ENCODE measurements at places on chromosomes 3 and 15. TPM values are rescaled to one million over a fixed set of nuclear protein-coding genes. Genes with fewer than 3 reads are reported as not detected.
A peak's percentile ranks its signal among the peaks of the same experiment; 100 is the strongest.

- DNase-seq = no peak
Measured at GRCh38 chr3:21754839-21755238, 3.8 kb upstream of the ZNF385D start.

GRCh38 chr3:74603292-74603691, 11.2 kb downstream of the CNTN3 start:
- no peak for DNase-seq

DNA sequence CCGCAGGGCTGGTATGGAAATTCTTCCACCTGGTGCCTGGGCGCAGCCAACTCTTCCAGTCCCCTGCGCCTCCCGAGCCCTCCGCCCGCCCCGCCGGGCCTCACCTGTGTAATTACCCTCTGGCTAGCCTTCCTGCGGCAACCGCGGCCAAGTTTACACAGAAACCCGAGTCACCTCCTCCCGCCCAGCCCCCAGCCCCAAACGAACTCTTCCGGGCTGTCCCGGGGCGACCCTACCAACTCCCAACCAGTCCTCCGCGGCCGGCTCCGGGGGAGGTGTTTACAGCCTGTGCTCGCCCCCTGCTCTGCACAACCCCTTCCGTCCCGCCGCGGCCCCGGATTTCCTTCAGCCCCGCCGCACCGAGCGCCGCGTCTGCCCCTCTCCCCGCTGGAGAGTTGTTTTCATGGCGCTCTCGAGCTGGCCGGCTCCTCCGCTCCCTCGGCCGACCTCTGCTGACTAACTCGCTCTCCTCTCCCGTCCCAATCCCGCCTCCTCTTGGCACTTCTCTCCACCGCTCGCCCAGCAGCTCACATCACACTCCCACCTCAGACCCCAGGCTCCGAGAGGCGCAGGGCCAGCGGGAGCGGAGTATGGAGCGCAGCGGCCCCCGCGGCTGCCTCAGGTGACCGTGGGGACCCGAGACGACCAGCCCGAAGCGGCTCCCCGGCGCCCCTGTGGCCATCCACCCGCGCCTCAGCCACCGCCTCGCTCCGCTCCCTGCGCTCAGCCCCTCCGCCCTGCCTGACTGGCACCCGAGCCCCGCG, 538 bp downstream of the ATOSA start:
- DNase-seq = peak; percentile 60

DNA sequence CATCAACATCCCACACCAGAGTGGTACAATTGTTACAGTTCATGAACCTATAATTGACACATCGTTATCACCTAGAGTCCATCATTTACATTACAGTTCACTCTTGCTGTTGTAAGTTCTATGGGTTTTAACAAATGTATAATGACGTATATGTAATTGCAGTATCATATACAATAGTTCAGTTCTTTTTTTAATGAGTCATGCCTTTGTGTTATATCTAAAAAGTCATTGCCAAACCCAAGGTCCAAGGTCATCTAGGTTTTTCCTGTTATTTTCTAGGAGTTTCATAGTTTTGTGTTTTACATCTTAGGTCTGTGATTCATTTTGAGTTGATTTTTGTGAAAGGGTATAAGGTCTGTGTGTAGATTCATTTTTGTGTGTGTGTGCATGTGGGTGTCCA, 160.9 kb upstream of the GALNT15 start:
- no peak for DNase-seq

DNA sequence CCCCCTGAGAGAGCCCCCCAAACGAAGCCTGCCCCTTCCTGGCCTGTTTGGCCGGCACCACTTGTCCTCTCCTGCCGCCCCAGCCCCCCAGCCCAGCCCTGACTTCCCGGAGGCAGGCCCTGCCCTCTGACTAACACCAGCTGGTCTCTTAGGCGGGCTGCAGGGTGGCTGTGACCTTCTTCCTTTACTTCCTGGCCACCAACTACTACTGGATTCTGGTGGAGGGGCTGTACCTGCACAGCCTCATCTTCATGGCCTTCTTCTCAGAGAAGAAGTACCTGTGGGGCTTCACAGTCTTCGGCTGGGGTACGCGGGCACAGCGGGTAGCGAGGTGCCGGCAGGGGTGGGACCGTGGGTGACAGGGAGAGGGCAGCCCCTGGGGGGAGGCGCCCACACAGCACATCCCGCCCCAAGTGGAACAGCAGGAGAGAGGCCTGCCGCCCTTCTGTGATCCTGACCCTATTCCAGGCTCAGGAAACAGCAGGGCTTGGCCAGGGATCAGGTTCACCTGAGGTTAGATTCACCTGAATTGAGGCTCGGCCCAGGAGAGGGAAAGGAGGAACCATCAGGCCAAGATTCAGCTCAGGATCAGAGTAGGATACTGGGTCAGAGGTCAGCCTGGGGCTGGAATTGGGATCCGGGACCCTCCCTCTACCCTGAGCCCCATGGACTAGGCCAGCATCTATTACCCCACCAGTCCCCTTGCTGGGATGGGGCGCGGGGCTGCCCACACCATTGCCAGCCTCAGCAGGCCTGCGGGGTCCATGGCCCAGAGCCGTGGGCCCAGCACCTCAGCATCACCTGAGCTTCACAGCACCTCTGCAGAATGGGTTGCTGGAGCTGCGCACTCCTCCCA, 21.9 kb downstream of the PTH1R start:
- no peak for DNase-seq

- no peak for DNase-seq
Measured at GRCh38 chr3:108755686-108756085, 1.5 kb downstream of the RETNLB start.

GRCh38 chr3:117193390-117193789, 483.8 kb downstream of the TUSC7 start:
- DNase-seq = peak; percentile 1

- no peak for DNase-seq
Measured at GRCh38 chr3:169337500-169338078, 325.9 kb downstream of the MECOM start.

DNA sequence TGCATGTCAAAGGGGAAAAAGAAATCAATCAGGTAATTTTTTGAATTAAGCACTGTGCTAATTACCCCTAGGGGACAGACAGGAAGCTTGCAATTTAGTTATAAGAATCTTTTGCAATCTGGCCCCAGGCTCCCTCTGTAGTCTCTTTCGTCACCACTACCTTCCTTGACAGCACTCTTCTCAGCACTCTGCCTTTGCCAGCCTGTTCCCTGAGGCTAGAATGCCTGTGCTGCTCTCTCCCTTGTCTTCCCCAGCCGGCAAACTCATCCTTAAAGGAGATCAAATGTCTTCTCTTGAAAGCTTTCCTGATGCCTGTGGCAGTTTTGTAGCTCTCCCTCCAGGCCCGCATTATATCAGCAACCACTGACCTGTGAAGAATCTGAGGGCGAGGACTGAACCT, 32.4 kb upstream of the PRTG start:
- peak; percentile 60 for DNase-seq

GRCh38 chr15:48888836-48889235, 10.9 kb downstream of the EID1 start:
- no peak for DNase-seq

DNA sequence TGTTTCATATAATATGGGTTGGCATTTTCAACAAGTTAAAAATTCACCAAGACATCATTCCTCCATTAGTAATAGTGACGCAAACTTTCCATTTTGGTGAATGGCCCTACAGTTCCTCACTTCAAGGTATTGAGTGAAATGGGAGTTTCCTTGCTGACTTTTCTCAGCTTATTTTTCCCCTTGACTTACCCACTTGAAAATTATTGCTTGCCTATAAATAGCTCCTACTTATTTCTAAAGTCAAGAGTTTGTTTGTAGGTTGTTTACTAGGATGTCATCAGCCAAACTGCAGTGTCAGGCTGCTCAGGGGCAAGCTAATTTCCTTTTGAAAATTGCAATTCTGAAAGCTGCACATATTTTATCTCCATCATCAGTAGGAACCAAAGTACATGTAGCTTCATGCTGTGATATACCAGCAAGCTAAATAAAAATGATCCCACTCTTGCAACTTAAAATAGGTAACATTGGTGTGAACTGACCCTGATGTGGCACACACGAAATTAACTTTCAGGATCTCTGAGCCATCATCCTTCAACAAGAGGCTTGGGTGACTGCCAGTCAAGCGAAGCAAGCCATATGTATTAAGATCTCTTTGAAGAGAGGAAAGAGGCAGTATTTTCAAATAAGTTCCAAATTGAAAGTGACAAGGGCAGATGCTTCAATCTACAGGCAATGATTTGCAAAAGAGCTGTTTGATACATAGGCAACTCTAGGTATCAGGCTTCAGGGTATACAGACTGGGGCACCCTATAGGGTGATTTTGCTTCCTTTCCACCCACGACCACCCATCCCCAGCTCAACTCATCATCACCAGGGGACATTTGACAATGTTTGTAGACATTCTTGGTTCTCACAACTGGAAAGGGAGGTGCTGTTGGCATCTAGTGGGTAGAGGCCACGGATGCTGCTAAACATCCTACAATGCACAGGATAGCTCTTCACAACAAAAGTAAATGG, 66.8 kb upstream of the RASGRP1 start:
- no peak for DNase-seq

DNA sequence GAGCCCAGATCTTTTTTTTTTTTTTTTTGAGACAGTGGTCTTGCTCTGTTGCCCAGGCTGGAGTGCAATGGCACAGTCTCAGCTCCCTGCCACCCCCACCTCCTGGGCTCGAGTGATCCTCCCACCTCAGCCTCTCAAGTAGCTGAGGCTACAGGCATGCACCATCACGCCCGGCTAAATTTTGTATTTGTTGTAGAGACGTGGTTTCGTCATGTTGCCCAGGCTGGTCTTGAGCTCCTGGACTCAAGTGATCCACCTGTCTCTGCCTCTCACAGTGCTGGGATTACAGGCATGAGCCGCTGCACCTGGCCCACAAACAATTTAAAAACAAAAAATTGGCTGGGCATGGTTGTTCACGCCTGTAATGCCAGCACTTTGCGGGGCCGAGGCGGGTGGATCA, 22.6 kb upstream of the SLC6A6 start:
- DNase-seq = no peak

DNA sequence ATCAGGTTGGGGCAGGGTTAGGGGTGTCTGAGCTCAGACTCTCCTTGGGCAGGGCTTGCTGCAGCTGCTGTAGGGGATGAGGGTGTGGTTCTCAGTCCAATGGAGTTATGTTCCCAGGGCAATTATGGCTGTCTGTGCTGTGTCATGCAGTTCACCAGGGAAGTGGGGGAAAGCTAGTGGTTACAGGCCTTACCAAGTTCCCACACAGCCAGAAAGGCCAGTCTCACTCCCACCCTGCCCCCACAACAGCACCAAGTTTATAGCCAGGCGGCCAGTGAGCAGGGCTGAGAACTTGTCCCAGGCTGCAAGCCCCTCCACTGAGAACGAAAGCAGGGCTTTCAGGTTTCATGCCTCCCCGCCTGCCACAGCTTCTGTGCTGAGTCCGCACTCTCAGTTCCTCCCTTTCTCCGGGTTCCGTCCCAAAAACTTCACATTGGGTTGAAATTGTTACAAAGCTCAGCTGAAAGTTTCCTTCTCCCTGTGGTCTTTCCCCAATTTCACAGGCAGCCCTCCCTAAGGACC, 19.6 kb upstream of the CPOX start:
- DNase-seq = peak; percentile 3

GRCh38 chr3:12380461-12380860, 91.6 kb downstream of the PPARG start:
- peak; percentile 44 for DNase-seq

DNA sequence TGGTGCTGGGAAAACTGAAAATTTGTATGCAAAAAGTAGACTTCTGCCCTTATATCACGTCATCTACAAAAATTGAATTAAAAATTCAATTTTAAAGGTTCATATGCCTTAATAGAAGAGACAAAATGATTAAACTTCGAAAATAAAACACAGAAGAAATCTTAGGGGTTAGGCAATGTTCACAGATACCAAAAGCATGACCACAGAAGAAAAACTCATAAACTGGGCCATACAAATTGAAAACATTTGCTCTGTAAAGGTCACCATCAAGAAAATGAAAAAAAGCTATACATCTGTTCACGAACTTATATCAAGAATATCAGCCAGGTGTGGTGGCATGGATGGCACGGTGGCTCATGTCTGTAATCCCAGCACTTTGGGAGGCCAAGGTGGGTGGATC, 245.1 kb downstream of the PCCB start:
- DNase-seq = peak; percentile 42

DNA sequence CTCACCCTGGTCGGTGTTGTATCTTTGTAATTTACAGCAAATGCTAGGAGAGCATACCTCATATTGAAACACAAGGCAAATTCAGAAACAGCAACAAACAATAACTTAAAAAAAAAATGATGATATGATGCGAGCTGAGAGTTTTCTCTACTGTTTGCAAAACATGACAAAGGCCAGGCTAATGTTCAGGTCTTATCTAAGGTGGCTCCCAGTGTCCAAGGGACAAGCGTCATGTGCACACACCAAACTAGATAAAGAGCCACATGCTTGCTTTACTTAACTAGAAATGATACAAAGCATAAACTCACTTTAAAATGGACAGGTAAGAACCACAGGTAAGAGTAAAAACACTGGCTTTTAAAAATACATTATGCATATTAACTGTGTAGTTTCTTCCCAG, 375.9 kb downstream of the FOXP1 start:
- no peak for DNase-seq

DNA sequence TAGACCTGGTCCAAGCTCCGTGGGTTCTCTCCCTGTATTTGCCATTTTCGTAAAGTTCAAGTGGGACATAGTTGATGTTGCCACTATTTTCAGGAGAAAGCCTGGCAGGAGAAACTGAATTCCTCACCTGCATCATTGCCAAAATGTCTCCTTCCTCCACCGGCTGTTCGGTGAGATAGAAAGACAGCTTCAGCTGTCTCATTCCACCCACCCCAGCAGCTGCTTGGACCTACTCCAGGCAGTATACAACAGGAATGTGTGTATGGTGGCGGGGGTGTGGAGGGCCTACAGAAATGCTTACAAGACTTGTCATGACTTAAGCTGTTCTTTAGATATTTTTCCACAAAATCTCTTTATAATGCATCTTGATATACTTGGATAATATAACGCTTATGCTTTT, 132.7 kb upstream of the RAP2B start:
- peak; percentile 36 for DNase-seq

Gene ARNT2
- 20.7 TPM for total RNA-seq

Gene DNASE1L3
- total RNA-seq = not detected

Gene ARGFX
- total RNA-seq = not detected

Gene ACTRT3
- total RNA-seq = 5.2 TPM

Gene ERICH6
- 0.43 TPM for total RNA-seq

Gene SCN11A
- total RNA-seq = under 0.01 TPM

Gene GPR160
- under 0.01 TPM for total RNA-seq

Gene ACSBG1
- total RNA-seq = not detected

Gene HRH1
- total RNA-seq = 26.8 TPM

Gene CALML4
- 1.7 TPM for total RNA-seq

Gene RPUSD3
- total RNA-seq = 28.3 TPM

Measured in fibroblast of villous mesenchyme (primary cell).